Stimulated activated CD4-positive, alpha-beta T cell treated with anti-CD3 and anti-CD28 coated beads, Interleukin-15, amount 100 ng/mL, for 1 hour (primary cell): ENCODE measurements at places on chromosomes 4 and X.

GRCh38 chr4:184583738-184584502 is 65.3 kb downstream of the CASP3 start:
- DNase-seq, result no peak

DNA sequence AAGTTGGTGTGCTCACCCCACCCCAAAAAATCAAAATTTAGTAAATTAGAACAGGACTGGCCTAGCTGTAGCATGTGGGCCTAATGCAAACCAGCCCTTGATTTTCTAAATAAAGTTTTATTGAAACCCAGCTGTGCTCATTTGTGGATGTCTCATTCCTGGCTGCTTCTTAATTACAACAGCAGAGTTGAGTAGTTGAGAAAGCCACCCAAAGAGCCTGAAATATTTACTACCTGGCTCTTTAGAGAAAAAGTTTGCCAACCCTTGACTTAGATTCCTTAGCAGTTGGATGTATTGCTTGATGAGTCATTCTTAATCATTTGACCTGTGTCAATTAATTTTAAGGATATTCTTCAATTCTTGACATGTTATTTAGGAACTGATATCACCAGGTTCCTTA is 168.3 kb upstream of the PUDP start:
- no peak for DNase-seq

GRCh38 chrX:54991706-54992105 is 2.3 kb downstream of the PFKFB1 start:
- no peak for DNase-seq

DNA sequence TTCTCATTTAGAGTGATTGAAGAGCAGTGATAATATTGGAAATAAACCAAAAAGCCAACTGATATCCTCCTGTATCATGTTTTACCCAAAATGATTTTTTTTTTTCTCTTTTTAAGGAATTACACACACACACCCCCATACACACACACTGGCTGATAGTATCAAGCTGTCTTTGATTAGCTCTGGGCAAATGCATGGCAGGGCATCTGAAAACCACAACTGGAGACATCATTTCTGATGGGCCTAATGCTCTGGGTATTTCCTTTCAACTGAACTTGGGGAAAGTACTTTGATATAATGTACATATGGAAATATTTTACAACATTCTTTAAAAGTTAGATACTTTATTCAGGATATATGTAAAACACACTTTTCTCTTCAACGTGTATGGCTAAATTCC is 14.2 kb upstream of the OSTC start:
- DNase-seq, result no peak

GRCh38 chr4:108834835-108835384 is 72.1 kb upstream of the ETNPPL start:
- DNase-seq, result no peak

DNA sequence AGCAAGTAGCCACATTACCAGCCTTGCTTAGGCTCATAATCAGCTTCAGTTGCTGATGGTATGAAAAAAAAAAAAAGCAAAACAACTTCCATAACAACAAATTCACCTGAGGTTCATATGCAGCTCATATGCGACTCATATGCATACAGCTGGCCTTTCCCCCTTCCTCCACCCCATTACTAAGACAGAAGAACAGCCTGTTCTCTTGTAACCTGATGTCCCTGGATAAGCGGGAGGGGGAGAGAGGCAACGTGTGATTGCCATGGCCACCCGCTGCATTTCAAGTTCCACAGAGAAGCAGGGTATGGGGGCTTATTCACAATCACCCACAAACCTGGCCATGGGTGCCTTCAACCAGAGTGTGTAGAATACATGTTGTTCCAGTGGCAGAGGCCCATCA is 95.1 kb upstream of the DGKK start:
- no peak for DNase-seq

DNA sequence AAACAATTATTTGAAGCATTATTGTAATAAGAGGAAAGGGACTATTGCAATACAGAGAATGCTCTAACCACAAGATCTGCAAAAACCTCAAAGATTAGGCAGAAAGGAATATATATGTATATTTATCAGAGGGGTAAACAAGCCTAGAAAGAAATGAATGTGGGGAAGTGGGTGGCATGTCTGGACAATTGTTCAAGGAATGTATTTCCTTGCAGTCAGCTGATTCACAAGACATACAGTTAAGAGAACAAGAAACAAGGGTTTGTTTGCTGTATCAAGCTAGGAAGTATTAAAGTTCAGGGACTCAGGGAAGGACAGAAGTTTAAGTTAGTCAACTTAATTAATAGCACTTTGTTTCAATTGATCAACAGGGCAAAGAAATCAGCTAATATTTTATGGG is 514.7 kb downstream of the CENPC start:
- DNase-seq, result no peak

- DNase-seq, result no peak
Observed at GRCh38 chr4:110533940-110534339, 58.0 kb downstream of the ENPEP start.

DNA sequence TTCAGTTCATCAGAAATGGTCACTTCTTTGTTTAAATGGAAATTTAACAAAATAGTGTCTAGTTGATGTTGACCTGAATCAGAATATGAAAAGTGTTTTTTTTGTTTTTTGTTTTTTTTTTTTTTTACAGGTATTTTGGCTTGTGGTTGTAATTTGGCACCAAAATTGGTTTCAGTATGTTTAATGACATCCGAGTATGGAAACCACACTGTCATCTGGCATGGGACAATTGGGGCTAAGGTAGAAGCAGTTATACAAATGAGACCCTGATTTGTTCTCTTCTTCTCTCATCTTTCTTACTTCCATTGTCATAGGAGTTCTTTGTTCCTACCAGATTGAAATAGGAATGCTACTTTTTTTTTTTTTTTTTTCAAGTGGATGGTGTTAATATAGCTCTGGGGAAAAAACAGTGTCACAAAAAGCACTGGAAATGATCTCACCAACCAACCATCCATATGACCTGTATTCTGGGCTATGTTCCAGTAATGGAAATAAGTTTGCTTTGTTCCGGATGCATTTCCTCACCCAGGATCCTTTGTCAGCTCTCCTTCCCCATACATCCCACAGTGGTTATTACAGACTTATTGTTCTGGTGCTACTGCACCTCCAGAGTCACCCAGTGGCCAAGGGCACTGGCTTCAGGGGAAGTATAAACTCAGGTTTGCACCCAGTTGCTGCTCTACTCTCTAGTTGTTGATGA is 95.8 kb downstream of the ATXN3L start:
- DNase-seq, result no peak

GRCh38 chr4:128354205-128354821 is 66.7 kb upstream of the PGRMC2 start:
- DNase-seq, result no peak

GRCh38 chr4:107736037-107736436 is 16.0 kb upstream of the PAPSS1 start:
- no peak for DNase-seq

DNA sequence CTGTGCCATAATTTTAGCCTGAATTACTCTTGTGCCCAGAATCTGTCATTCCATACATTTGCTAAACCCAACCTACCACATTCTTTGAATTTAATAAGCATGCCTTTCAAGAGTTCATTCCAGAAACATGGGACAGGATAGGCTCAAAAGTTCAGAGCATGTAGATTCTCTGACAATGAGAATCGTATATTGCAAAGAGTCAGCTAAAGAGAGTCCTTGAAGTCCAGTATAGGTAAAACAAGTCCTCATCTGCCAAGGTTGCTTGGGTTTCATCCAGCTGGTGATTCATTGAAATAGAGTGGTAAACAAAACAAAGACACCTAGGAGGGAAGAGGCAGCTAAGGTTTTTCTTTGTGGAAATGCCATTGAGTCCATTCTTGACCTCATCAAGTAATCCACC is 249.3 kb upstream of the DIPK2B start:
- DNase-seq, result no peak

DNA sequence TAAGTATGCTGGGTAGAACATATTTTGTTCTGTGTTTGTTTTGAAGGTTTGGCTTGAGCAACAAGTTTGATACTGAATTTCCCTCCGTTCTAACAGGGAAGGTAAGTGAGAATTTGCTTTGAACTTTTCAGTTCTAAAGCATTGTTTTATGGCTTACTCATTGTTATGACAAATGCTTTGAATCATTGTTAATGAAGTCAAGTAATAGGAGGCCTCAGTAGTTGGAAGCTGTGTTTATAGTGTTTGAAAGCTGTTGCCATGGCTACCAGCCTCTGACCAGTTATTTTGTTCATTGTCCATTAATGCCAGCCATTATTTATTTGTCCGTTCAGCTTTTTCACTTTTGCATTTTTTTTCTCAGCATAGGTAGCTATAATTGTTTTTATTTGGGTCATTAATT is 14.4 kb downstream of the CHIC1 start:
- DNase-seq, result no peak

DNA sequence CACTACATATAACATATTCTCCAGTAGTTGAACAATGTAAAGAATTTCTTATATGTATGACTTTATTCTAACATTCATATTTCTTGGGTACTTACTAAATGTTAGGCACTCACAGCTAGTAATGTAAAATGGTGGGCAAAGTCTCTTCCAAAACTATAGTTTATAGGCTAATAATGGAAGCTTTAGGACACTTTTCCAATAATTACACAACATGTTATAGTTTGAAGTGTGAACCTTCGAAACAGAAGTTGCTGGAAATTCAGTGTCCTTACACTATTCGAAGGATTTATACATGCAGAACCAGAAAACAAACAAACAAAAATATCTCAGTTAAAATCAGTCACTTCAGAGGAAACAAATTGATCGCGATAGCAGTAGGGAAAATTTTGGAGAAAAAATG is 212.6 kb downstream of the DMD start:
- no peak for DNase-seq

GRCh38 chr4:158219623-158220022 is 9.3 kb downstream of the TMEM144 start:
- no peak for DNase-seq

GRCh38 chr4:87055311-87055710 is 120.5 kb downstream of the AFF1 start:
- no peak for DNase-seq

- DNase-seq, result no peak
Observed at GRCh38 chr4:32462944-32463343, 1742.8 kb downstream of the PCDH7 start.

GRCh38 chrX:132153166-132153565 is 25.3 kb upstream of the FRMD7 start:
- DNase-seq, result no peak

DNA sequence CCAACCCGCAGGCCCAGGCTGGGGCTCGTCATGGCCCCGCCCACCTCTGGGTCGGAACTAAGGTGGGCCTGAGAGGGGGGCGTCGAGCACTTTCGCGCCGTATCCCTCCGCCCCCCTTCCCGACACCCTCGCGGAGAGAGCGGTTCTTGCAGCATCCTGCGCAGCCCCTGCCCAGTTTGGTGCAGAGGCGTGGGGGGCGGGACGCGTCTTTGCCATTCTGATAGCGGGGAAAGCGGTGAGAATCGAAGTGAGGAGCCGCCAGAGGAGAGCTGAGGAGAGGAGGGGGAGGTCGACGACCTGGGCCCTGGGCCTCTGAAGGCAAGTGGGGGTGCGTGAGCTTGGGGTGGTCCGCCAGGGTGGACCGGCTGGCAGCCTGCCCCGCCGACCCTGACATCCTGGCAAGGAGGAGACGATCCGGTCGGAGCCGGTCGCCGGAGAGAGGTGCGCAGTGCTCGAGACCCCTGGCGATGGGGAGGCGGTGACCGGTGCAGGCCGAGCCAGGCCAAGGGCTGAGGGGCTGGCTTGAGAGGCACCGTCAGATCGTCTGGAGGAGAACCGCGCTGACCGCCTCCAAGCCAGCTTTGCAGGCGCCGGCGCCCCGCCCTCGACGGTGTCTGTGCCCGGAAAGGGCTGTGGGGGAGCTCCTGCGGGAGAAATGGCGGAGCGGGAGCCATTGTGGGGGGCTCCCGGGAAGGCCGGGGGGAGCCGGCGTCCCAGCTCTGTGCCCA is 25.5 kb downstream of the GPRASP3 start:
- no peak for DNase-seq

GRCh38 chr4:38752941-38753806 is 29.6 kb downstream of the TLR10 start:
- DNase-seq, result no peak

- DNase-seq, result no peak
Observed at GRCh38 chr4:25030277-25031076, at the start of gene LGI2. Gene LGI2 (minus strand): TSS chr4:25030946. CDS start chr4:25030693, 253 bp downstream.

DNA sequence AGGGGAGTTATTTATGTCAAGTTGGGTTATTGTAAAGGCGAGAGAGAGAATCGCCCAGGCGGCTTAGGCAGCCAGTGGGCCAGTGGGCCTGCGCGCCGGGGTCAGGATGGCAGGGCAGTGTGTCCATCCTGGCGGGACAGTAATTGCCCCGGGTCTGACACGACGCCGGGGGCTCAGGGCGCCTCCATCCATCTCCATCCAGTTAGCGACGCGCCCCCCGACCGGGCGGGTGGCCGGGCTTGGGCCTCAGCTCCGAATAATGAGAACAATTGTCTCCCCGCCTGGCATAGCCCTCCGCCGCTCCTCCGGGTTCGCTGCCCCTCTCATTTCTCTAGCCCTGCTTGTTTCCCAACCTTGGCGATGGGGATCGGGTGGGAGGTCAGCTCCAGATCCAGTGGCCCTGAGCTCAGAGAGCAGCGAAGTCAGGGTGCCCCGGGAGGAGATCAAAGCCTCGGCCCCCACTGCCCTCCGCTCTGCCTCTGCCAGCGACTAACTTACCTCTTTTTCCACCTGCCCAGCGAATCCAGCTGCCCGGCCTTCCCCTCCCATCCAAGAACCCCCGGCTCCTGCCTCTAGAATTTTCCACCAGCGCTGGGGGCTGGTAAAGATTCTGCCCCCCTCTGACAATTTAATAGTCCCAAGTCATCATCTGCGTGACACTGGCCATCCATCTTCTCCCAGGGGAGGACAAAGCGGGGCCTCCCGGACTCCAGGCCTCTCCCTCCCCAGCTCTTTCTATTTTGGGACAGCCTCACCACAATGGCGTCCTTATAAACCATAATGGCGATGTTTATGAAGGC is 56.9 kb upstream of the TMEM33 start:
- no peak for DNase-seq

DNA sequence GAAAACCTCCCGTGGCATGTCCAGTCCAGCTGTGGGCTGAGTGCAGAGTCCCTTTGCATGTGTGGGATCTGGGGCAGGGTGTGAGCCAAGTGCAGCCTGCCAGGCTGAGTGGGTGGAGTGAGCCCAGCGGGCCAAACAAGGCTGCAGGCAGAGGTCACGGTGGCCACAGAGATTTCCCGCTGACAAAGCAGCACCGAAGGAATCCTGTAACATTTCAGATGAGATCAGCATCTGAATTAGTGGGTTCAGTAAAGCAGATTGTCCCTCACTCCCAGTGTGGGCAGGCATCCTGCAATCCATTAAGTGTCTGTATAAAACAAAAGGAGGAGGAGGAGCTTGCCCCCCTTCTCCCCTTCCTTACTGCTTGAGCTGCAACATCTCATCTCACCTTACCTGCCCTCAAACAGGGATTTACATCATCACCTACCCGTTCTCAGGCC is 324.4 kb downstream of the FAT4 start:
- no peak for DNase-seq

- no peak for DNase-seq
Observed at GRCh38 chrX:129721870-129722269, 16.9 kb upstream of the XPNPEP2 start.

DNA sequence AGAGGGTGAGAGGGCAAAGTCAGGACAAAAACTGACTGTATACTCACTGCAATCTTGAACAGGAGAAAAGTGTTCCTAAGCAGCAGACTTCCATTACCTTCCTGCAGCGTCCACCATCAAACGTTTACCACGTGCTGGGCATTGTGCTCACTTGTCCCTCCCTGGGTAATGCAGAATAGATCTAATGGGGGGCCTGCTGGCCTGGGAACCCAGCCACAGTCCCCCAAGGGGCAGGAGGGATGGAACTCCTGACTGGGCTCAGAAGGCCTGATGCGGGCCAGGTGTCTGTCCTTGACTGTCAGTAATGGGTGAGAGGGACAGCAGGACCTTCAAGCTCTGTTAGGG is 37.6 kb upstream of the FAM156A start:
- no peak for DNase-seq
